Regular cardiac myocyte (primary cell): ENCODE measurements at places on chromosomes 7 and 10. TPM values are rescaled to one million over a fixed set of nuclear protein-coding genes. Genes with fewer than 3 reads are reported as not detected.

Gene NUTM2E
- under 0.01 TPM in 1 of 2 replicates, not detected in the other for total RNA-seq

Gene SYT15B
- under 0.01 and 0.28 TPM in 2 replicates for total RNA-seq

Gene PSMC2
- 219 and 322 TPM in 2 replicates for total RNA-seq

Gene COA1
- total RNA-seq: 36.6 and 50.0 TPM in 2 replicates

Gene THSD7A
- total RNA-seq: 0.56 and 0.58 TPM in 2 replicates

Gene OPN4
- total RNA-seq: not detected in 2 replicates

Gene PRR15
- total RNA-seq: 3.7 and 4.4 TPM in 2 replicates

Gene CLDN3
- not detected in 2 replicates for total RNA-seq

Gene MACC1
- under 0.01 and 1.1 TPM in 2 replicates for total RNA-seq

Gene ASNS
- 26.2 and 42.8 TPM in 2 replicates for total RNA-seq

Gene IDE
- 19.2 and 19.9 TPM in 2 replicates for total RNA-seq

Gene BHLHA15
- 0.77 and 2.8 TPM in 2 replicates for total RNA-seq

Gene GPR146
- 4.0 and 9.0 TPM in 2 replicates for total RNA-seq

Gene CYP26C1
- total RNA-seq: under 0.01 TPM in 2 replicates

Gene CCL26
- total RNA-seq: 2.9 and 12.1 TPM in 2 replicates

Gene FFAR4
- not detected in 2 replicates for total RNA-seq

Gene FBH1
- 117 and 120 TPM in 2 replicates for total RNA-seq

Gene SHTN1
- total RNA-seq: 1.2 and 2.5 TPM in 2 replicates

Gene PLCE1
- total RNA-seq: 1.2 and 1.4 TPM in 2 replicates

Gene CPA2
- total RNA-seq: not detected in 2 replicates

Gene HYAL4
- not detected in 2 replicates for total RNA-seq

Gene MTPN
- 145 and 198 TPM in 2 replicates for total RNA-seq

Gene PNLIP
- not detected in 2 replicates for total RNA-seq

Gene XRCC2
- 1.1 and 6.9 TPM in 2 replicates for total RNA-seq

Gene ANXA8
- 0.19 and 0.28 TPM in 2 replicates for total RNA-seq

Gene ATXN7L1
- total RNA-seq: 3.9 and 4.2 TPM in 2 replicates

Gene WNT16
- total RNA-seq: under 0.01 and 0.38 TPM in 2 replicates

Gene VWA2
- total RNA-seq: under 0.01 TPM in 2 replicates

Gene RPEL1
- under 0.01 and 0.19 TPM in 2 replicates for total RNA-seq

Gene ACBD7
- total RNA-seq: 0.85 and 1.2 TPM in 2 replicates

Gene DPCD
- total RNA-seq: 44.5 and 50.0 TPM in 2 replicates

Gene SYT15
- total RNA-seq: under 0.01 TPM in 1 of 2 replicates, not detected in the other

Gene SFTPA1
- not detected in 2 replicates for total RNA-seq

Gene LRRC4
- 0.19 TPM in 1 of 2 replicates, not detected in the other for total RNA-seq

Gene DNAJC1
- total RNA-seq: 78.6 and 107 TPM in 2 replicates
